CD4-positive, alpha-beta T cell treated with Interferon gamma for 1 hour (primary cell): ENCODE measurements at places on chromosomes 4 and X.

GRCh38 chrX:152646961-152647360 lies 9.3 kb downstream of the GABRQ start:
- no peak for DNase-seq

DNA sequence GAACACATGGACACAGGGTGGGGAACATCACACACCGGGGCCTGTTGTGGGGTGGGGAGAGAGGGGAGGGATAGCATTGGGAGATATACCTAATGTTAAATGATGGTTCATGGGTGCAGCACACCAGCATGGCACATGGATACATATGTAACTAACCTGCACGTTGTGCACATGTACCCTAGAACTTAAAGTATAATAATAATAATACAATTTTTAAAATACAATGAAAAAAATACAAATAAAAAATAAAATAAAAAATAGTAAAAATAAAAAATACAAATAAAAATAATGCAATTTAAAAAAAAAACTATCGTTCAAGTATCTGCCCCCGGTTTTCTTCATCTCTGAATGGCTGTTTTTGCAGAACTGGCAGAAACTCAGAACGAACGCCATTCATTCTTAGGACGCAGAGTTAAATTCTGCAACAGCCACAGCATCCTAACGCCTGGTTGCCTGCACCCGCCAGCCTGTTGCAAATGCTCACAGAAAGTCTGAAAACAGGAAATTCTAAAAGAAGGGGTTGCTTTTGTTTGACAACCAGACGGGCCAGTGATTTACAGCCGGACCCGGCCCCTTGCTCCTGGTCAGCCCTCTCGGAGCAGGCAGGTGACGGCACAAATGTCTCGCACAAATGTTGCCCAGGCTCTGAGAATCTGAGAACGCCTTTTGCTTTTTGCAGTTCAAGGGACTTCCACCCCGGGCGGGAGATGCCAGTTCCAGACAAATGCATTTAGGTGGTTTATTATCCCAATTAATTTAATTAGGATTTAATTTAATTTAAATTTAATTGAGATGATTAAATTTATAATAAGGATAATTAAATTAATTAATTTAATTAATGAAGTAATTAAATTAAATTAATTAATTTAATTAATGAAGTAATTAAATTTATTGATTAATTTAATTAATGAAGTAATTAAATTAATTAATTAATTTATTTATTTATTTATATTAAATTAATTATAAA lies 47.8 kb downstream of the CRLF2 start:
- no peak for DNase-seq

GRCh38 chr4:153535772-153536513 lies 69.8 kb downstream of the TMEM131L start:
- DNase-seq: no peak

DNA sequence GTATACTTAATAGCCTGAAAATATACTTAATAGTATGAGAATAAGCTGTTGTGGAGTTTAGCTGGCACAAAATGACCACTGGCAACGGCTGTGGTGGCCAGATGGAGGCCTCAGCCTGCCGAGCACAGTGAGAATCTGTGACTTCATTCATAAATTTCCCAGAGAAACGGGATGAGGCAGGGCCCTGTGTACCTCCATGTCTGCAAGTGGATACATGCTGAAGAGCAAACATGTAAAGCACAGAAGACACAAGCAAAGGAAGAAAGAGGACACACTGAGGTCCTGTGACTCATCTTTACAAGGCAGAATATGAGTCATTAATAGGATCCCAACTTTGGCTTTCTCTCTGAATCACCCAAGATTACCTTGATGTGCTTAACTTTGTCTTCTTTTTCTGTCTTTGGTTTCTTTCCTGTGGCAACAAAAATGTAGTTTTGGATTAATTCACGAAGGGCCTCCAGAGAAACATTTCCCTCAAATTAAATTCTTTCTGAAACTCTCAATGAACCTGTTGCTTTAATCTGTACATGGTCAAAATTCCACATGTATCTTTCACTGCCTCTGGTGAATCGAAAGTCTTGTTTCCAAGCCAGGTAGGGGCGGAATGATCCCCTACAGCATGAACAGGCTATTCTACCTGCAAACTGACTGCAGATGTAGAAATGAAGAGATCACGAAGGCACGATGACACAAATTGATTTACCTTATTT lies 56.4 kb downstream of the IRF2 start:
- no peak for DNase-seq

DNA sequence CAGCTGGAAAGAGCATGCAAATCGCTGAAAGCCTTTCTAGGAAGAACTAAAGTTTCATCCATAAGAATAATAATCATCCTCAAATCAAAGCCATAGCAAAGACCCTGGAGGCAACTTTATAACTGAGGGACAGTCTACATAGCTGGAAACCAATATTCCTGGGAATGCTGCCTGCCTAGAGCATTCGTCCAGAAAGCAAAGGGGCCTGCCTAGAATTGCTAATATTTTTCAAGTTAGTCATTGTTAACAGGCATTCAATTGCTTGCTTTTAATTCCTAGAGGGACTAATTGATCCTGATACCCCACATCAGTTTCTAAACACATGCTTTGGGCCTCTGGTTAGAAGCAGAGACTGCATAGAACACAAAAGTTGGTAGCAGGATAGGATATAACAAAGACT lies 4.2 kb upstream of the PPARGC1A start:
- DNase-seq: no peak

DNA sequence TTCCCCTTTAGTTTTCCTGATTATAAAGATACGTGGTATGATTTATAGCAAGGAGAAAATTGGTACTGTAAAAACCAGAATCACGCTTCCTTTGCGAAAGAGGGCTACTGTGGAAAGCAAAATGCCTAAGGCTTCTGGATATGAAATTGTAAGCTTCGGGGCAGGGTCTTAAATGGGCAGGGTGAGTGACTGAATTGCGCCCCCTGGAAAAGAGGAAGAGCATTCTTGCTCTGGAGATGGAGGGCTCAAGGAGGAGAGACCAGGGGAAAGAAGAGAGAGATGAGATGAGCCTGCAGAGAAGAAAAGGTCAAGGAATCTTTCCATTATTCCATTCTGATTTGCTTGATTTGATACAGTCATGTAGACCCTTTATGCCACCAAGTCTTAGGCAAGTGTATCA lies 13.1 kb upstream of the ETNPPL start:
- no peak for DNase-seq

DNA sequence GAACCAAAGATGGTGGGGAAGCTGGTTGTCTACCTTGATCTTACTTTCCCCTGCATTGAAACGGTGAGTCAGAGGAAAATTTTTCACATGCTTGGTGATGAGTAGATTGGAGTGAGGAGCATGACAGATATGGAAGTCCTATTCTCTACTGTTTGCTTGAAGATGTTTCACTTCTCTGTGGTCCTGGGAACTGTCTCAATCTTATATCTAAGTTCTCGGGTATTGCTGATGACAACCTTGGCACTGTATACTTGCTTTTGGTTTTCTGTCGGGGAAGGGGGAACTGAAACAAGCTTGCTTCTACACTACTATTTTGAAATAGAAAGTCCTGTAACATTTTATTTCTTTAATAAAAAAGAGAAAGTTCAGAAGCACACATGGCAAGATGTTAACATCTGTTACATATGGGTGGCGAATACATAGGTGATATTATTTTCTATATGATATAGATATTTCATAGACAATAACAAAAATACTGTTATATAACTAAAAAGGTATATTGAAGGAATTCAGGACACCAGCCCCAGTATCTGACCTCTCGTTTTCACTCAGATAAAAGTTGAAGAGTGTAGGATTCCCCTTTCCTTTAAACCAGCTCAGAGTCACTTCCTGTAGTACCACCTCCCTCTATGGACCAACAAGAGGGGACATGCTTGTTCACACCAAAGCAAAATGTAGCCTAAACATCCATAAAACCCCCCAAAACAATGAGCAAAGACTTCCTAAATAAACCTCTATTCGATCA lies 88.8 kb downstream of the FMR1NB start:
- no peak for DNase-seq

GRCh38 chr4:163911891-163912290 lies 417.4 kb downstream of the TMA16 start:
- DNase-seq: no peak

DNA sequence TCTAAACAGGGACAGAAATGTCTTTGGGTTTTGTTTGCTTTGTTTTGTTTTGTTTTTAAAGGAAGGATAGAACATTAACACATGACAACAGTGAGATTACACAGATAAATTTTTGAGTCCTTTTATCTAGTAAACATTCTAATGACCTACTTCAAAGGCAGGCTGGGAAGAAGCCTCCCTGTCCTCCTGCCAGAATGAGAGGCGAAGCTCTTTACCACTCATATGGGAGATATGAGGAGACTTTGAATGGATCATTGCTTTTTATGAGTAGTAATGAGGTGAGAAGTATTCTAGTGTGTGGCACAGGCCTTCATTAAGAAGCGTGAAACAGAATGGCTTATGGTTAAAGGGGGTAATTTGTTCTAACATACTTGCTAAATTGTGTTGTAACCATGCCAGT lies 172.0 kb downstream of the FBXO8 start:
- DNase-seq: no peak

GRCh38 chr4:139609647-139610046 lies 53.6 kb upstream of the SETD7 start:
- no peak for DNase-seq

- no peak for DNase-seq
Measured at GRCh38 chr4:114021451-114021850, 42.0 kb upstream of the ARSJ start.

DNA sequence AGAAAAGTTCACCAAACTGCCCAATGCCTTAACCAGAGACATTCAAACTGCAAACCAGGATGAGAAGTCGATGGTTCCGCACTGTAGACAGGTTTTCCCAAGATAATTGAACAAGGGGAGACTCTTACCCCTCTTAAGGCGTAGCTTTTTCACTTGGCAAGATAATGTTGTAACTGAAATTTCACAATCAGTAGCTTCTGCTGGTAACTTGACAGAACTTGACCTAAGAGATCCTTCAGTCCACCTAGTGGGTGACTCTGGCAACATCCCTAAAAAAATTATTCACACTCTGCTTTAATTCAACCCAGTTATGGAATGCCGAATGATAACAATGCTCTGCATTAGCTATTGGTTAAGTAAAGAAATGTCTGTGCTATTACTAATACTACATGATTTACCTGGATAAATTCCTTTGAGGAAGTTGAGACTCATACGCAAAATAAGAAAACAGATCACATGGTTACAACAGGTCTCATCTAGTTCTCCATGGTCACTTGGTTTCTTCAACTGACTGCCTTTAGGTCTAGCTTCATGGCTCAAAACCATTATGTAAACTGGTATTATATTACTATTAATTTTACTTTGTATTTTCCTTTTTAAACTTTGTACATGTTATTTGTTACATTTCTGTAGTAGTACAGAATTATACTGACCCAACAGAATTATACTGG lies 9.1 kb downstream of the ELF2 start:
- DNase-seq: no peak

- DNase-seq: peak; percentile 47
Measured at GRCh38 chrX:274904-275475, 6.2 kb upstream of the PLCXD1 start.

DNA sequence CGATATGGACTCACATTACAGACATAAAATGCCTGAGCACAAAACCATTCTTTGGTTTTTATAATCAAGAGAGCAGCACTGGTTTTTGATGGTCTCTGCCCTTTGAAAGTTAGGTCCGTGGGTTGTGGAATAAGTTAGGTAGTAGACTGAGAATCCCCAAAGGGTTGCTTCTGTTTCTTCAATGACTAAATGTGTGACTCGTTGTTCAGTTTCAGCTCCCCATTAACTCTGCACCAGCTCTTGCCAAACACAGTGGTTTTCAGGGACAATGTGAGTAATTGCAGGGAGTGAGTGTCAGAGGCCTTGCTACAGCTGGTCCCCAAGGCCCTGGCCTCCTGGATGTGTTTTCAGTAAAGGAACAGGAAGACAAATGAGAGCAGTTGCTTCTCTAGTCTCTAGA lies 24.8 kb downstream of the SMIM20 start:
- no peak for DNase-seq

DNA sequence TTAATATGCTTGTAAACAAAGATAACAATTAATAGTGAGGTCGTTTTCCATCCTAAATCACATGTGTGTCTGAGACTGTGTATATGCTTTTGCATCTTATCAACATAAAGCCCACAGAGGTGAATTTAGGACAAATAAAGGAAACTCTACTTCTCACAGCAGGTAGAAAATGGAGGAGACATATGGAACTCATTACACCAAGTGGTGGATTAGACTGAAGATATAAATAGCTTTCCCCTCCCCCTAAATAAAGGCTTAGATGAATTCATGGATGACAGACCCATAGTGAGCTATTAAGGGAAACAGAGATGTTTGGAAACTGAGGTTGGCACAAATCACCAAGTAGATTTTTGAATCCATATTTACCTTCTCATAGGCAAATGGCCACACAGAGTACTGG lies 79.7 kb downstream of the GRIA3 start:
- no peak for DNase-seq

DNA sequence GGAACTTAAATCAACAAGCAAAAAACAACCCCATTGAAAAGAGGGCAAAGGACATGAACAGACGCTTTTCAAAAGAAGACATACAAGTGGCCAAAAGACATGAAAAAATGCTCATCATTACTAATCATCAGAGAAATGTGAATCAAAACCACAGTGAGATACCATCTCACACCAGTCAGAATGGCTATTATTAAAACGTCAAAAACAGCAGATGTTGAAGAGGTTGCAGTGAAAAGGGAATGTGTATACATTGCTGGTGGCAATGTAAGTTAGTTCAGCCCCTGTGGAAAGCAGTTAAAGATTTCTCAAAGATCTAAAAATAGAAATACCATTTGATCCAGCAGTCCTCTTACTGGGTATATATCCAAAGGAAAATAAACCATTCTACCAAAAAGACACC lies 22.6 kb downstream of the RTL9 start:
- no peak for DNase-seq

- no peak for DNase-seq
Measured at GRCh38 chr4:126820631-126821030, 812.1 kb upstream of the INTU start.

DNA sequence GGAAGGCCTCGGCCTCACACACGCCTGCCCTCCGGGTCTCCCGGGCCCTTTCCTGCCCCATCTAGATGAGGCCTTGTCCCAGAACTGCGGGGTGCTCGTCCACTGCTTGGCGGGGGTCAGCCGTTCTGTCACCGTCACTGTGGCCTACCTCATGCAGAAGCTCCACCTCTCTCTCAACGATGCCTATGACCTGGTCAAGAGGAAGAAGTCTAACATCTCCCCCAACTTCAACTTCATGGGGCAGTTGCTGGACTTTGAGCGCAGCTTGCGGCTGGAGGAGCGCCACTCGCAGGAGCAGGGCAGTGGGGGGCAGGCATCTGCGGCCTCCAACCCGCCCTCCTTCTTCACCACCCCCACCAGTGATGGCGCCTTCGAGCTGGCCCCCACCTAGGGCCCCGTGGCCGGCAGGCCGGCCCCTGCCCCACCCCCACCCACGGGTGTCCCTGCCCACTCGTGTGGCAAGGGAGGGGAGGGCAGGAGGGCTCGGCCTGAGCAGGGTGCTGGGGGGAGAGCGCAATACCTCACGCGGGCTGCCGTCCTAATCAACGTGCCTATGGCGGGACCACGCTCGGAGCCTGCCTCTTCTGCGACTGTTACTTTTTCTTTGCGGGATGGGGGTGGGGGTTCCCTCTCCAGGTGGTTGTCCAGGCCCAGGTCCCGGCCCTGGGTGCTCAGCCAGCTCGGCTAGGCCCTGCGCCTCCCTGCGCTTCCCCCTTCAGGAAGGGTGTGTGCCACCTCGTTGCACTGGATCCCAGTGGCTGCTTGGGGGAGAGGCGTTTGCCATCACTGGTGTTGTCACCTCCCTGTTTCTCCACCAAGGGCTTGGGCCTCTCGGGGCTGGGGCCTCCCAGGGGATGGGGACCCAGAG lies 3.1 kb downstream of the DUSP9 start:
- DNase-seq: no peak

- no peak for DNase-seq
Measured at GRCh38 chr4:1792832-1793495, at the start of gene FGFR3. Gene FGFR3, plus strand, starts transcription at chr4:1793293. Its CDS starts 642 bp downstream, at chr4:1793935.

GRCh38 chrX:3134316-3134945 lies 93.2 kb downstream of the ARSF start:
- no peak for DNase-seq
